Activated naive CD4-positive, alpha-beta T cell treated with anti-CD3 and anti-CD28 coated beads, Interleukin-2, amount 10 ng/mL, durations not matched to agents 5 hours and 36 hours (primary cell): ENCODE measurements at places on chromosomes 1 and 21. TPM values are rescaled to one million over a fixed set of nuclear protein-coding genes. Genes with fewer than 3 reads are reported as not detected.

LRRC38 gene
- total RNA-seq: not detected

GJB5 gene
- total RNA-seq: not detected

C1orf87 gene
- not detected for total RNA-seq

PRKAA2 gene
- total RNA-seq: not detected
